ENCODE measurements at places on chromosomes 12 and 14.

GRCh38 chr14:20494935-20495766, 10.2 kb upstream of the RNASE10 start:
- H3K27me3 ChIP-seq: no peaks in the 10 kb centered on the region
- H3K36me3 ChIP-seq: no peaks in the 10 kb centered on the region
- H3K4me3 ChIP-seq: no peak overlapping the region
- peaks cover 18% of the 10 kb centered on the region for H3K4me1 ChIP-seq

- no peaks in the 10 kb centered on the region for H3K4me1 ChIP-seq
- no peak overlapping the region for H3K4me3 ChIP-seq
- no peaks in the 10 kb centered on the region for H3K27me3 ChIP-seq
- H3K36me3 ChIP-seq: peaks cover 5% of the 10 kb centered on the region
- no peak overlapping the region for H3K27ac ChIP-seq
Observed at GRCh38 chr12:12511895-12512711, 50.6 kb downstream of the DUSP16 start.

DNA sequence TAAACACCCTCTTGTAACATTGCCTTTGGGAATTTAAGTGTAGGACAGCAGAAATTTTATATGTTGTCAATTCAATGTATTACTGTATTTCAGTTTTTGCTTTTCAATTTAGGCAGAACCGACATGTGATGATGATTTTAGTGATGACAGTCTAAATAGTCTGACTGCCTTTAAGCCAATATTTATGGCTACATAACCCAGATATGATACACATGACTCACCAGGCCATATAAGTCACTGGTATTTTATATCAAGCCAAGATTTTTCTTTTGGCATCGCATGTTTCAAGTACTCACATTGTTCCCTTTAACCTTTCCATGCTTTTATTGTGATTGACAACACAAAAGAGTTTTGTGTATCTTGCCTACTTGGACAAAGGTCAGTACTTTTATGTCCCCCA, 13.6 kb upstream of the PPM1A start:
- no peak for DNase-seq
- H3K4me3 ChIP-seq: no peak overlapping the region
- no peaks in the 10 kb centered on the region for H3K27me3 ChIP-seq
- H3K4me1 ChIP-seq: no peaks in the 10 kb centered on the region
- H3K27ac ChIP-seq: no peak overlapping the region

- H3K4me3 ChIP-seq: no peak overlapping the region
- peaks cover 33% of the 10 kb centered on the region for H3K27me3 ChIP-seq
- no peaks in the 10 kb centered on the region for H3K36me3 ChIP-seq
- peaks cover 17% of the 10 kb centered on the region for H3K4me1 ChIP-seq
- no peak for DNase-seq
Observed at GRCh38 chr12:114670291-114670980, 13.5 kb downstream of the TBX3 start.

DNA sequence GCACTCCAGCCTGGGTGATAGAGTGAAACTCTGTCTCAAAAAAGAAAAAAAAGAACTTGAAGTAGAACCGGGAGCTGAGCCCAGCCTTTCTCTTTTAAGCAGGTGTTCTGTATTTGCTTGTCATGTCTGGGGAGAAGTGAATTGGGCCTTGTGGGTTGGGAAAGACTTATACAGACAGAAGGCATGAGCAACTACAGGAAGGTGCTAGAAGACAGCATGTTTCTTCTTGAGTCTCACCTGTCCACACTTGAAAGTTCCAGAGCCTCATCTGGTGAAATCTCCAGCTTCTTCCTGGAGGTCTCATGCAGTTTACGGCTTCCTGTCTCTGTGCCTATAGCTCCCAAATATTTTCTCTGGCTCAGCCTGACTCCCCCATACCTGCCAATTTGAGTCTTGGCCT, 2.5 kb downstream of the PGAM5 start:
- H3K4me3 ChIP-seq: no peak overlapping the region
- H3K27me3 ChIP-seq: no peaks in the 10 kb centered on the region
- peaks cover 25% of the 10 kb centered on the region for H3K4me1 ChIP-seq
- H3K36me3 ChIP-seq: peaks cover 48% of the 10 kb centered on the region
- DNase-seq: no peak
- peak overlapping the region; percentile 28 for H3K27ac ChIP-seq

GRCh38 chr12:108862588-108862959, 5.2 kb upstream of the SSH1 start:
- no peak overlapping the region for H3K27ac ChIP-seq
- H3K36me3 ChIP-seq: no peaks in the 10 kb centered on the region
- H3K4me3 ChIP-seq: no peak overlapping the region
- peaks cover 8% of the 10 kb centered on the region for H3K4me1 ChIP-seq
- no peak for DNase-seq
- no peaks in the 10 kb centered on the region for H3K27me3 ChIP-seq

- no peak overlapping the region for H3K4me3 ChIP-seq
- H3K4me1 ChIP-seq: no peaks in the 10 kb centered on the region
- no peaks in the 10 kb centered on the region for H3K27me3 ChIP-seq
- no peak overlapping the region for H3K27ac ChIP-seq
Observed at GRCh38 chr12:16158050-16158449, 119.4 kb downstream of the SLC15A5 start.
